Uterus (tissue), 4 donors: ENCODE measurements at places on chromosomes 3 and 15. TPM values are rescaled to one million over a fixed set of nuclear protein-coding genes. Genes with fewer than 3 reads are reported as not detected.
A peak's percentile ranks its signal among the peaks of the same experiment; 100 is the strongest.

GRCh38 chr3:42515391-42515916 is 13.0 kb downstream of the VIPR1 start:
- no peak for DNase-seq

The ADPRH gene
- 3.5 TPM for total RNA-seq

DNA sequence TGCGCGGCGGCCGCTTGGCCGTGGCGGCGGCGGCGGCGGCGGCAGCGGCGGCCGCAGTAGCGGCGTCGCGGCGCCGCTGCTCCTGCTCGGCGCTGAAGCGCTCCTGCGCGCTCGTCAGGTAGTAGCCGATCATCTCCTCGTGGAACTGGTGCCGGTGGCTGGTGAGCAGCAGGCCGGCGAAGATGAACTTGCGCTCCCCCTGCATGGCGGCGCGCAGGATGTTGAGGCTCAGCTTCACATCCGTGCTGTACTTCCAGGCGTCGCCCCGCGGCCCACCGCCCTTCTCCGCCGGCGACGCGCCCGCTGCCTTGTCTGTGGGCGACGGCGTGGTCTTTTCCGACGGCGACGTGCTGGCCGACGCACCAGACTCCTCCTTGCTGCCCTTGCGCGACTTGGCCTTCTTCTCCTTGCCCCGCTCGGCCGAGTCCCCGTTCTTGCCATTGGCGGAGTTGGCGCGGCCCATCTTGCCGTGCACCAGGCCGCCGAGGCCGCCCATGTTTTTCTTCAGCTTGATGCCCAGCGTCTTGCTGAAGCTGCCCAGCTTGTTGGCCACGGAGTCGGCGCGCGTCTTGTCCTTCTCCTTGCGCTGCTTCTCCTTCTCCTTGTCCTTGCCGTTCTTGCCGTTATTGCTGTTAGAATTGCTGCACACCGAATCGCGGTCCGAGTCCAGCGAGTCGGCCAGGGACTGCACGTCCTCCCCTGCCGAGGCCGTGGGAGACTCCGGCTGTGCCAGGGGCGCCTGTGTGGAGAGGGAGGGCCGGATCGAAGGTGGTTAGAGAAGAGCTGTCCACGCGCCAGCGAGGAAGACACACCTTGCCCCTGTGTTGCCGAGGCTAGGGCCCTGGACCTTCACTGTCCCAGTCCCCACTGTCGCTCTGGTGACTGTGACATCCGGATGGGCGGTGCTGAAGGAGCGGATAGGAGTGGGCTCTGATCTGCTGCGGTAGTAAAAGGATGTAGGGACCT is 157.6 kb downstream of the KLF13 start:
- DNase-seq, result no peak

The CHDH gene
- 6.6 TPM for total RNA-seq

The ADAMTS17 gene
- total RNA-seq, result 8.1 TPM

- no peak for DNase-seq
Observed at GRCh38 chr3:13037458-13038117, 35.6 kb downstream of the IQSEC1 start.

The CMC1 gene
- 5.5 TPM for total RNA-seq

DNA sequence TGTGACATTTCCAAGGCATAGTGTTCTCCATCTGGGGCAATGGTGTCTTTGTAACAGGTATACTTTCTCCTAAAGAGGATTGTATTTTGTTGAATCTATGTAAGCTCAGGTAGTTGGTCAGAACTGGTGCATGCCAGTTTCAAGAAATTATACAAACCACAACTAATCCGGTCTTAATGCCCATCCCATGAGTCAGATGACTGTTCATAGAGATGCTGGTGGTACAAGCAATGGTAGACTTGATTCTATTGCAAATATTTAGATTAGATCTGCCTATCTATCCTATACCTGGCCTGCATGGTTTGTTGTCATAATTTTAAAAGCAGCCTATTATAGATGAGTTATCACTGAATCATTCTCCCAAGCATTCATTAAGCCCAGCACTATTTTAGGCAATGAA is 43.5 kb downstream of the ATP13A5 start:
- DNase-seq, result no peak

GRCh38 chr15:43404130-43404529 is 33.2 kb downstream of the TUBGCP4 start:
- DNase-seq, result no peak

- no peak for DNase-seq
Observed at GRCh38 chr3:152190636-152191183, 78.0 kb upstream of the MBNL1 start.

DNA sequence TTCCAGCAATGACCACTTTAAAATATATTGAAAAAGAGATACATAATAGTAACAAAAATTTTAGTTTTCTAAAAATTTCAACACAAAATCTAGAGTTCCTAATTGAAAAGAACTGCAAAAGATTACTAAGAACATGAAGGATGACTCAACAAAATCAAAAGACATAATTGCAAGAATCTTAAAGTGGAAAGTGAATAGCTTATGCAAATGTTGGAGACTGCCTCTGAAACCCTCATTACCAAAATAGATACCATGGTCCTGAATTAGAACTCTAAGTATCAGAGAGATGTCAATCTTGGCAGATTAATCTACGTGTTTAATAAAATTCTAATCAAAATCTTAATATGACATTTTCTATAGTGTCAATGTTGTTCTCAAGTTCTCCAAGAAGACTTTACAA is 60.7 kb upstream of the SGO1 start:
- DNase-seq, result no peak

The BCL6 gene
- total RNA-seq, result 6.6 TPM

The PCLAF gene
- not detected for total RNA-seq

The ZFYVE19 gene
- 37.5 TPM for total RNA-seq

DNA sequence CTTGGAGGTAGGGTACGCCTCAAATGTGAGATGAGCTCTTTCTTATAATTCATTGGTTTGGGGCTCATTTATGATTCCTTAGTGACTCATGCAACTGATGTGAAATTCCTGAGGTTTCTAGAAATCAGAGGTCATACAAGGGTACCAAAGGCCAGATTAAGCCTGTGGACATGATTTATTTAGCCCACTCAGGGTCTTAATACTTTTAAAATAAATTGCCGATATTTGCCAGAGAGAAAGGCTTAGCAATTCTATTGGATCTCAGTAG is 289.0 kb downstream of the NEK10 start:
- DNase-seq, result no peak

The RTP1 gene
- total RNA-seq, result not detected

DNA sequence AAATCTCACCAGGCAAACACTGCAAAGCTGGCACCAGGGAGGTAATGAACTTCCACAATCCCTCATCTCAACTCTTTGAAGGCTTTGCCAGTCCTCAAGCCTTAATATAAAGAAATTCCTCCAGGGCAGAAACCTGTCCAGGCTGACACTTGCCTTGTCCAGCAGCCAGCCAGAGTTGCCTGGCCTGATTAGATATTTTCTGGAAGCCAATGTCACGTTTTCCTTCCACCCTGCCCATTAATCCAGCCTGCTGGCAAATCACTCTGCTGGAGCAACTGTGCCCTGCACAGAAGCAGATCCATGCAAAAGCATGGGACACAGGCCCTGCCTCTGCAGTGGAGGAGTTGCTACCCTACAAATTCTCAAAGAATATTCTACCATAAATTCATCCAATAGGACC is 56.5 kb downstream of the HEG1 start:
- no peak for DNase-seq

DNA sequence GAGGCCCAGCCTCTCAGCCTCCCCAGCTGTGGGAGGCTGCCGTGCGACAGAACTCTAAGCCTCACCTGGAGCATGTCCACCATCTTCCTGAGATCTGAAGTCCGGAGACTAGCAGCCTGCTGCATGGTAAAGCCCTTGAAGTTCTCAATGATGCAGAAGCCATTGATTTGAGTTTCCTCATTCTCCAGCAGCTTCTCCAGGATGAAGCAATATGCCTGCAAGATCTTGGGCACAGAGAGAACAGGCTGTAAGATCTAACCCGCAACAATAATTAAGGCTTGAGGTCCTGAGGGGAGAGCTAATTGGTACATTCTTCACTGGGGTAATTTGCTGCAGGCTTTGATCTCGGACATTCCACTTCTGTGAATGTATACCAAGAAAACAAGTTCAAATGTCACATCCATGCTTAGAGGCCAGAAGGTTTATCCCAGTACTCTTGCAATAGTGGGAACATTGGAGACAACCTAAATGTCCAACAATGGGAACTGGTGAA is 9.7 kb downstream of the RLBP1 start:
- DNase-seq, result no peak

The TTLL13 gene
- not detected for total RNA-seq

DNA sequence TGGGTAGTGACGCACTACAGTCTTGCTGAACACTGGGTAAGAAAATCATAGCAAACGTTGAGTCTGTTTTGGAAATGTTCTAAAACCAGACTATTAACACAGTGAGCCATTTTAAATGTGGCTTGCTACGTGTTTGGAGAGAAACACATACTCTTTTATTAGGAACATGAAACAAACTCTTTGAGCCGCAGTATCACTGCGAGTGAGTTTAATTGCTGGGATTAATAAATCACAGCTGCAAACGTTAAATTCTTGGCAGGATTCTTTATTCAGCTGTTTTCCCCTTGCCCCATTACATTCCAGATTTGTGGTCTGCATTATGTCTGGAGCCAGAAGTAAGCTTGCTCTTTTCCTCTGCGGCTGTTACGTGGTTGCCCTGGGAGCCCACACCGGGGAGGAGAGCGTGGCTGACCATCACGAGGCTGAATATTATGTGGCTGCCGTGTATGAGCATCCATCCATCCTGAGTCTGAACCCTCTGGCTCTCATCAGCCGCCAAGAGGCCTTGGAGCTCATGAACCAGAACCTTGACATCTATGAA is 33.6 kb downstream of the BTD start:
- peak; percentile 74 for DNase-seq

DNA sequence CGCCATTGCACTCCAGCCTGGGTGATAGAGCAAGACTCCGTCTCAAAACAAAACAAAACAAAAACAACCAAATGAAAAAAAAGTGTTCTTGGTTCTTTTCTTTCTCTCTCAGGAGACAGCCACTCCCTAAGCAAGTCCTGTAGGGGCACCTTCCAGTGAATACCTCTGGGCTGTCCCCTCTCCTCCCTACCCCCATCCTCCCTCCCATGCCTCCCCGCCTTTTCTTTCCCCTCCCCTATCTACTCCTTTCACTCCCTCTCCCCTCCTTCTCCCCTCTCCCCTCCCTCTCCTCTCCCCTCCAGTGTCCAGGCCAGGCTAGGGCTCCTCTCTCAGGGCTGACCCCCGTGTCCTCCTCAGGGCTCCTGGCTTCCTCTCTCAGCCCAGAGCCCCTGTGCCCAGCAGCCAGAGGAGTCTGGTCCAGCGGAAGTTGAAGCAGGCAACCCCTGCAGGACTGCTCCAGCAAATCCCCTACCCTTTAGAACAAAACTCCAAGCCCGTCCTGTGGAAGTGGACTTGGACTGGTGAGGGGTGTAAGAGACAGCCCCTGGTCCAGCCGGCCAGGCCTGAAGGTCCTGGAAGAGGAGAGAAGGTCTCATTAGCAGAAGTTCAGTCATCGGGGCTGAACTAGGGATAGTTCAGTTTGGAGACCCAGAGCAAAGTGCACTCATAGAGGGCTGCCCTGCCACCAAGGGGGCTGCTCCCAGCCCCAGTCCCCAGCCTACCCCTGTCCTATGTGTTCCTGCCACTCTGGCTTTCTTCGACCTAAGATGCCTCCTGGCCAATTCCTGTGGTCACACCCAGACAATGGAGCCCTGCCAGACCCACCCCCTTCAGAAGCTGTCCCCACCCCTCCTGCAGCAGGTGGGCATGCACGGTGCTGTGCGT is 79.8 kb upstream of the IQSEC1 start:
- DNase-seq, result no peak

The LRRC34 gene
- total RNA-seq, result 5.8 TPM

The RPS27L gene
- 207 TPM for total RNA-seq

The FOXL2NB gene
- total RNA-seq, result 18.3 TPM

- peak; percentile 68 for DNase-seq
Observed at GRCh38 chr3:184611607-184612281, 50.2 kb downstream of the EPHB3 start.

The PLIN1 gene
- 0.26 TPM for total RNA-seq

GRCh38 chr15:74896316-74896715 is 6.5 kb downstream of the MPI start:
- DNase-seq, result no peak

The TGM4 gene
- total RNA-seq, result not detected

GRCh38 chr3:164007765-164008164 is 1070.5 kb downstream of the SI start:
- no peak for DNase-seq

- peak; percentile 96 for DNase-seq
Observed at GRCh38 chr15:73950831-73951561, 24.7 kb downstream of the LOXL1 start.

The SMCO1 gene
- not detected for total RNA-seq

The SLC41A3 gene
- total RNA-seq, result 65.9 TPM

GRCh38 chr15:92101708-92102394 is 248.3 kb downstream of the SLCO3A1 start:
- no peak for DNase-seq

The RAB6B gene
- total RNA-seq, result 1.5 TPM

DNA sequence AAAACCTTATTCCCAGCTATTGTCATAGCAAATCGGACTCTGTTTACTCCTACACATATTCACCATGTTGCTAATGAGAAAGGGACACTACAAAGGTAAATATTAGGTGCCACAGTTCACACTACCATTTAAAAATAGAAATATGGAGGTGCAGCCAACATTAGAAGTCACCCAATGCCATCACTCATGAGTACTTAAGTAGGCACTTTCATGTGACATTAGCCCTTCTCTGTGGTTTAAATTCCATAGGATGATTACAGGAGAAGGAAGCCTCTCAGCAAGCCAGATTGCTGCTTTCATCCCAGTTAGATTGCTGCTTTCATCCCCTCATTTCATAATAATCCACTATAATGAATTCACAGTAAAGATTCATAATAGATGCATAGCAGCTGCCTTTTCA is 376.8 kb upstream of the ALCAM start:
- no peak for DNase-seq

DNA sequence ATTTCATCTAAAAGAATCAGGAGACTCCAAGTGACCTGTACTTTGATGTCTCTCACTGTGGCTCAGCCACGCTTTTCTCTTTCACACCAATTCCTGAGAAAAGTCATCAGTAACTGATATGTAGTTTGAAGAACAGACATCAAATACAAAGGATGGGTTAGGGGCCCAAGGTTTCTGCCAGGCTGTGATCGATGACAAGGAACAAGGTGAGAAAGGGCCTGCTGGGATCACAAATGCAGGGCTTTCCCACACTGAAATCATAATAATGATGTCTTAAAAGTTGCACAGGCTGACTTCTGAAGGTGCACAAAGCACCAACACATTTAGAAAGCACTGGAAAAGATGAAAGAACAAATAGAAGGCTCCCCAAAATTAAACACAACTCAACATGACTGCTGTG is 396.9 kb downstream of the MAGI1 start:
- no peak for DNase-seq
